ENCODE measurements at places on chromosomes 1 and 21.

DNA sequence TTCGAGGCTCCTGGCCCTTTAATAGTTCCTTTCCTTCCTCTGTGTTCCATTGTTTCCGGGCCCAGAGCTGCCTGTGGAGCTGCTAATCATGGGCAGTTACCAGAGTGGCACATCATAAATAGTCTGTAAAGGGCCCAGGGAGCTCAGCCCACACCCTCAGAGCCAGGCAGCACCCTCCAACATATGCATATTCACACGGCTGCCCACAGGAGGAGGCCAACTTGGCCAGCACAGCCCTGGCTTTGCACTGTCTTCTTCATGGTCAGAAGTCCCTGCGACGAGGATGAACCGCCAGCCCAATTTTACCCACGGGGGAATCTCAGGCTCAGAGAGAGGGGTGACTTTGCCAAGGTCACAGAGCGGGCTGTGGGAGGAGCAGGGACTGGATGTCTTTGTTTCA is 172.5 kb downstream of the TRABD2B start:
- DNase-seq = no peak

GRCh38 chr1:45491487-45492260 is 711 bp upstream of the TESK2 start:
- DNase-seq = no peak

DNA sequence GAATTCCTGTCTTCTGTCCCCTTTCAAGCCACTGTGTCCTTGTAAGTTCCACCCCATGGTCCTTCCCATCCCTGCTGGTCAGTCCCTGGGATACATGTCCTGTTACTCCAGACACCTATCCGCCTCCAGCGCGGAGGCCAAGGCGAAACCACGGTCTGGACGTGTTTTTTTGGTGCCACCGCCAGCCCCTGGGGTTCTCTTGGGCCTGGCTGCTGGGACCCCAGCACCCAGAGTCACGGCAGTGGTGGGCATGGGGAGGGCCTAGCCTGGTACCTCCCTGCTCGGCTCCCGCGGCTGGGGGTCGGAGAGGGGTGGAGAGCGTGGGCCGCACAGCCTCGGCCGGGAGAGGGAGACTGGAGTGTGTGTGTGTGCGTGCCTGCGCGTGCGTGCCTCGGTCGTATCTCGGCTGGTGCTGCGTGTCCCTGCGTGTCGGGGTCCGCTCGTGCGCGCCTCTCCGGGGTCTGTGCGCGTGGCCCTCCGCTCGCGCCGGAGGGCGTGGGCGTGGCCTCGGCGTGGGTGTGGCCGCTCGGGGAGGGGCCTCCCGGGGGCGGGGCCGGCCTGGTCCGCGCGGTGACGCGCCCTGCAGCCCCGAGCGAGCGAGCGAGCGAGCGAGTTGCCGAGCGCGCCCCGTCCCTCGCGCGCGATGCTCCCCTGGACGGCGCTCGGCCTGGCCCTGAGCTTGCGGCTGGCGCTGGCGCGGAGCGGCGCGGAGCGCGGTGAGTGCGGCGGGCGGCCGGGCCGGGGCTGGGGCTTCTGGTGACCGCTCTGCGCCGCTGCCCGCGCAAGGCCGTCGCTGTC is at the start of gene VWA1:
VWA1 (plus strand) TSS at position 585 of the 798 bp plus-strand sequence; CDS start at position 644, 59 bp downstream.
- peak; percentile 62 for DNase-seq

GRCh38 chr1:23801876-23802275 is 1.3 kb upstream of the GALE start:
- no peak for DNase-seq

- no peak for DNase-seq
These were observed 291.1 kb upstream of the ADGRL2 start for GRCh38 chr1:81509594-81509993.

DNA sequence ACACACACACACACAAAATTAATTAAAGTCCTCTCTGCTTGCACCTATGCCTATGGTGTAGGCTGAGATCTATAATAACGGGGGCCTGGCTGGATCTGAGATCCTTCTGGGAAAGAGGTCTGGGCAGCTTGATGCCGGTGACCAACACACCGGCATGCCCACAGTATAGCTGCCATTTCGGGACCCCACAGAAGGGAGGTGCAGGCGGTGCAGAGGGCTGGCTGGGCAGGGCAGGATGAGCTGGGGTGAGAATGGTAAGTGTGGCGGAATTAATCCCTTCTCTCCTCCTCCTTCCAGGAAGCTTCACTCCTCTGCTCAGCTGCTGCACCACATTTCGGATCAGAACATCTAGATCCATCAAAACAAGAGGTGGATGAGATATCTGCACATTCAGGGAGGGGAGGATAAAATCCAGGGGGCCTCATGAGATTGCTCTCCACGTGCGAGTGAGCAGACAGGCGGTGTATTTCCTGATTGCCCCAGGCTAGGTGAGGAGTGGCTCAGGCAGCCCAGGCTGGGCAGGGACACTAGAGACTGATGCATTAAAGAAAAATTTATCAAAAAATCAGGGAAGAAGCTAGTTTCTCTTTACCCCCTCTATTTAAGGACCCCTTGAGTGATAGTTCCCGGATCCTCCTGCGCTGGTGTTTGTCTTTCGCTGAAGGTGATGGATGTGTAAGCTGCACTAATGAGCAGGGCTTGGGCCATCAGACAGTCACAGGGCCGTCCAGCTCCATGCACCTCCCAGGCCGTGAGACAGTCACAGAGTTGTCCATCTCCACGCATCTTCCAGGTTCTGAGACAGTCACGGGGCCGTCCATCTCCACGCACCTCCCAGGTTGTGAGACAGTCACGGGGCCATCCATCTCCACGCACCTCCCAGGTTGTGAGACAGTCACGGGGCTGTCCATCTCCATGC is 449.9 kb downstream of the PTPRU start:
- no peak for DNase-seq

DNA sequence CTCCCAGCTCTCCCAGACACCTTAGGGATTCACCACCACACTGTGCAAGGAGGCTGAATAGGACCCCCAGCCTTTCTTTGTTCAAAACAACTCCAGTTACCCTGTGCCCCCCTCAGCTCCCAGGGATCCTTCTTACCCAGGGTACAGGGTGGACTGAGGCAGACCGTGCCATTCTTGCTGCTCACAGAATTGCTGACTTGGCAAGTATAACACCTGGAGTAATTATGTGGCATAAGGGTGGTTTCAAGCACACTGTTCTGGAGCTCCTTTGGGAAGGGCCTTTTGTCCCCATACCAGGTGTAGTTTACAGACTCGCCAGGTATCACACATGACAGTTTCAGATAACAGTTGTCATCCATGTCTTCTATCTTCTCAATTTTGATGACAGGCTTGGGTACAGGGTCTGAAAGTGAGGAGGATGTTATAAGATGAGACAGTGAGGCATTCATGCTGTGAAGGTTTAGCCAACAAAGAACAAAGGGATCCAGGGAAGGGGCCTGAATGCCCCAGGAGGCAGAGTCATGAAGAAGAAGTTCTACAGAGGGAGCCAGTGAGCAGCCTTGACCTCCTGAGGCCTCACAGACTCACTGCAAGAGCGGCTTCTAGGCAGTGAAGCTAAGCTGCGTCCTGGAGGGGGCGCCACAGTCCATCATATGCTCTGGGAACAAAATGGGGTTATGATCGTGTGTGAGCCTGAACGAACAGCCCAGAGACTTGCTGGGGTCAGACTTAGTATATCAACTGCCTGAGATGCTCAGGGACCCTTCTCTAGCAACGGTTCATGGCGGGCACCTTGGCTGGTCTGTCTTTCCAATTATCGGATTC is 30.3 kb downstream of the CD48 start:
- DNase-seq = peak; percentile 85

DNA sequence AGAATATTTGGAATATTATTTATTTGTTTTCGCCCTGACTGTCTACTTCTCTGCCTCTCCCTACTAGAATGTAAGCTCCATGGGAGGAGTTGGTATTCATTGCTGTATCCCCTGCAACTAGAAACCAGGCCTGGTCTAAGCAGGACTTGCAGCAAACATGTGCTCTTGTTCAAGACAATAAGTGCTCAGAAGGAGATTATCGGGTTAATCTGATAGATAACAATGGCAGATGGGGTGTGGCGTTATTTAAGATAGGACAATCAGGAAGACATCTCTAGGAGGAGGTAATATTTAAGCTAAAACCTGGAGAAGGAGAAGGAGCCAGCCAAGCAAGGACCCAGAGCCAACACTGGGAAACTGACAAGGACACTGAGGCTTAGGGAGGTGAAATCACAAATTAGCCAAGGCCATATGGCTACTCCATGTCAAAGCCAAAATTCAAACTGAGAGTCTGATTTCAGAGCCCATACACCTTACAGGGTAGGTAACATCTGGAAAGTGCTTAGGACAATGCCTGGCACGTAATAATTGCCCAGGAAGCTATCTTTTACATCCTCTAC is 41.5 kb downstream of the STYXL2 start:
- DNase-seq = no peak

GRCh38 chr1:197619008-197619640 is 156.2 kb downstream of the DENND1B start:
- no peak for DNase-seq

DNA sequence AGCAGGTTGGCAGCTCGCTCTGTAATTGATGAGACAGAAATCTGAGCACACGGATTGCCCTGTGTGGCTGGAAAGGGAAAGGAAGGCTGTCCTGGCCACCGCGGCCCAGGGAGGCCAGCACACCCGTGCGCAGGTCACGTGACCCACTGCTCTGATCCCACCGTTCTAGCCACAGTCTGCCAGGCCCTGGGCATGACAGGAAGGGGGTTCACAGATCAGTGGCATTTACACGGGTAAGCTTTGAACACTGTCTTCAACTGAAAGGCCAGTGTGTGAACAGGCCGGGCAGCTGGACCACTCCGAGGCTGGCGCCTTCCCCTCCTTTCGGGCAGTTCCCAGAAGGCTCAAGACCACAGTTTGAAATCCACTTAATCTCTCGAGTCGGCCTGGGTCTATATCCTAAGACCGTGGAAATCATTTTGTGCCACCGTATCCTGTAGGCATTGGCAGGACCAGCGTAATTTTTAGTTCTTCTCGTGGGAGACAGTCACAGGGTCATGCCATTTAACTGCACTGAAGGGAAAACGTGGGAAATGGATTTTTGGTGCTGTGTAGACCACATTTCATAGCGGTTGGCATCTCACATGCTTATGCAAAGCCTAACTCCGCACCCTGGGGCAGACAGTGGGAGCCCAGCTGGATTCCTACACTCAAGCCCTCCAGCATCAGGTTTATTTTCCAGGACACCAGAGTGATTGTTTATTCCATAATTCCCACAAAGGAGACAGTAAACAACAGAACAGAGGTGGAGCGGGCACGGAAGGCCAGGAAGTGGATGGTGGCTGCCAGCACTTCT is 3.1 kb upstream of the ADARB1 start:
- no peak for DNase-seq

- DNase-seq = no peak
These were observed 5.5 kb upstream of the PTP4A2 start for GRCh38 chr1:31943546-31944184.

DNA sequence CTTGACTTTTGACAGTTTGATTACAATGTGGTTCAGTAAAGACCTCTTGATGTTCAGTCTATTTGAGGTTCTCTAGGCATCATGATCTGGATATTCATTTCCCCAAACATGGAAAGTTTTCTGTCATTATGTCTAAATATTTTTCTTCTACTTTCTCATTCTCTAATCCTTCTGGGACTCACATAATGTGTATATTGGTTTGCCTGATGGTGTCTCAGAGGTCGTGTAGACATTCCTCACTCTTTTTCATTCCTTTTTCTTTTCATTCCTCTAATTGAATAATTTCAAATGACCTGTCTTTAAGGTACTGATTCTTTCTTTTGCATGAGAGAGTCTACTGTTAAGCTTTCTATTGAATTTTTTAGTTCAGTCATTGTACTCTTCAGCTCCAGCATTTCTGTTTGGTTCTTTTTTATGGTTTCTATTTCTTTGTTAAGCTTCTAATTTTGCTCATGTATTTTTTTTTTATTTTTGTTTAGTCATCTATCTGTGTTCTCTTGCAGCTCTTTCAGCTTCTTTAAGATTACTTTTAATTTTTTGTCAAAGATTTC is 158.4 kb downstream of the GDAP2 start:
- no peak for DNase-seq

DNA sequence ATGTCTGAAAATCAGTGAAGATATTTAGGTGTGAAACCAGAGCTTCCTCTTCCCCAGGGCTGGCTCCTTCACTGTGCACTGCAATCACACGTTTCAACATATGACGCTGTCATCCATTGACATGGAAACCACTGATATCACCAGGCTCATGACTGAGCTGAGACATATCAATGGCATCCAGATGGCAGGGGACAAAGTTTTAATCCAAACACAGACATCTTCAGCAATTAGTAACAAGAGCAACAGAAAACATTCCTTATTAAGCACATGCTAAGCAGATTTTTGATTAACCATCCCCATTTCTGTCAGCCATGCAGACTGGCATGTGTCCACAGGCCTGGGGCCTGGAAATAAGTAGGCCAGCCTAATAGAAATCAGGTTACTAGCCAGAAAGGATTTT is 108.0 kb upstream of the ADAR start:
- DNase-seq = no peak

- no peak for DNase-seq
These were observed 86.9 kb downstream of the OBSCN start for GRCh38 chr1:228294717-228295116.

DNA sequence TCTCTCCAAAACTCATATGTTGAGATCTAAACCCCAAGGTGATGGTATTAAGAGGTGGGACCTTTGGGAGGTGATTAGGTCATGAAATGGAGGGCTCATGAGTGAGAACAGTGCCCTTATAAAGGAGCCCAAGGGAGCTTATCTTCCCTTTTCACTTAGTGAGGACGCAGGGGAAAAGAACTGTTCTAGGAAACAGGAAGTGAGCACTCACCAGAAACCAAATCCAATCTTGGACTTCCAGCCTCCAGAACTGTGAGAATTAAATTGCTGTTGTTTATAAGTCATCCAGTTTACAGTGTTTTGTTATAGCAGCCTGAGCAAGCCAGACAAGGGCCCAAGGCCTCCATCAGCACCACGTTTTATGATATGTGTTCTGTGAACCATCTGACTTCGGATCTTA is 60.3 kb upstream of the LRRC8D start:
- DNase-seq = no peak

- no peak for DNase-seq
These were observed 92.9 kb downstream of the LAMC2 start for GRCh38 chr1:183278739-183279591.

DNA sequence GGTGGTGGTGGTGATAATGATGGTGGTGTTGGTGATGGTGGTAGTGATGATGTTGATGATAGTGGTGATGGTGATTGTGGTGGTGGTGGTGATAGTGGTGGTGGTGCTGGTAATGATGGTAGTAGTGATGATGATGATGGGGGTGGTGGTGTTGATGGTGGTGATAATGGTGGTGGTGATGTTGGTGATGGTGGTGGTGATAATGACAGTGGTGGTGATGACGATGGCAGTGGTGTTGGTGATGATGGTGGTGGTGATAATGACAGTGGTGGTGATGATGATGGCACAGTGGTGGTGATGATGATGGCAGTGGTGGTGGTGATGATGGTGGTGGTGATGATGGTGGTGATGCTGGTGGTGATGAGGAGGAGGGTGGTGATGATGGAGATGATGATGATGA is 7.0 kb upstream of the AJAP1 start:
- no peak for DNase-seq

- no peak for DNase-seq
These were observed 38.3 kb upstream of the MYOCOS start for GRCh38 chr1:171583591-171584201.

GRCh38 chr1:114755006-114755931 is 2.5 kb downstream of the CSDE1 start:
- no peak for DNase-seq

- no peak for DNase-seq
These were observed 105.7 kb downstream of the PLPPR5 start for GRCh38 chr1:98898940-98899339.

GRCh38 chr1:234967121-234967520 is 161.5 kb downstream of the TOMM20 start:
- no peak for DNase-seq
